ENCODE measurements at places on chromosomes 7 and 10.

DNA sequence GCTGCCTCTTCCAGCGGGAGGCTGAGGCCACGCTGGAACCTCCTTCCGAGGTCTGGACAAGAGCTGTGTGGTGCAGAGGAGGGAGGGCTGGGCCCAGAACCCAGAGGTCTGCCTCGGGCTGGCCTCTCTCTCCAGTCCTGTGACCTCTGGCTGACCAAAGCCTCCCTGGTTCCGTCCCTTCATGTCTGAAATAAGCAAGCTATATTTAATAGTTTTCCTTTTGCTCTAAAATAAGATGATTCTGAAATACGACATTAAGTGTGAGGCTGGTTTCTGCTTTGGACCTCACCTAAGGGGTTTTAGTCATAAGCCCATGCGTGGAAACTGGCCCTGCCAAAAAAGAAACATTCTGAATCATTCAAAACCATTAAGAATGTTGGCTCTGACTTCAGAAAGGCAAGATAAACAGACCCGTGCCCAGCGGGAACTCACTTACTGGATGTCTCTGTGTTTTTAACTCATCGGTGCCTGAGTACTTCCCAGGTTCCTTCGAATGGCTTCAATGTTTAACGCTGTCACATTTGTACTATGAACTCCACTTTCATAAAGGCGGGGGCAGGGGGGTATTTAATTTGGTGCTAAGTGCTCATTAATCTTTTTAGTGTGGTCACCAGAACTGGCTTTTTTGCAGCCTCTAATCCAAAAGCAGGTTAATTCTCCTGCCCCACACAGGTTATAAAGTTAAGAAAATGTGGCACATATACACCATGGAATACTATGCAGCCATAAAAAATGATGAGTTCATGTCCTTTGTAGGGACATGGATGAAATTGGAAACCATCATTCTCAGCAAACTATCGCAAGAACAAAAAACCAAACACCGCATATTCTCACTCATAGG is 157.5 kb upstream of the KLF14 start:
- no peak for DNase-seq

GRCh38 chr7:78777829-78778228 is 675.6 kb downstream of the MAGI2 start:
- no peak for DNase-seq

GRCh38 chr10:121403527-121403926 is 194.7 kb downstream of the FGFR2 start:
- DNase-seq, result no peak

GRCh38 chr7:117071551-117071950 is 118.2 kb downstream of the ST7 start:
- DNase-seq, result no peak

DNA sequence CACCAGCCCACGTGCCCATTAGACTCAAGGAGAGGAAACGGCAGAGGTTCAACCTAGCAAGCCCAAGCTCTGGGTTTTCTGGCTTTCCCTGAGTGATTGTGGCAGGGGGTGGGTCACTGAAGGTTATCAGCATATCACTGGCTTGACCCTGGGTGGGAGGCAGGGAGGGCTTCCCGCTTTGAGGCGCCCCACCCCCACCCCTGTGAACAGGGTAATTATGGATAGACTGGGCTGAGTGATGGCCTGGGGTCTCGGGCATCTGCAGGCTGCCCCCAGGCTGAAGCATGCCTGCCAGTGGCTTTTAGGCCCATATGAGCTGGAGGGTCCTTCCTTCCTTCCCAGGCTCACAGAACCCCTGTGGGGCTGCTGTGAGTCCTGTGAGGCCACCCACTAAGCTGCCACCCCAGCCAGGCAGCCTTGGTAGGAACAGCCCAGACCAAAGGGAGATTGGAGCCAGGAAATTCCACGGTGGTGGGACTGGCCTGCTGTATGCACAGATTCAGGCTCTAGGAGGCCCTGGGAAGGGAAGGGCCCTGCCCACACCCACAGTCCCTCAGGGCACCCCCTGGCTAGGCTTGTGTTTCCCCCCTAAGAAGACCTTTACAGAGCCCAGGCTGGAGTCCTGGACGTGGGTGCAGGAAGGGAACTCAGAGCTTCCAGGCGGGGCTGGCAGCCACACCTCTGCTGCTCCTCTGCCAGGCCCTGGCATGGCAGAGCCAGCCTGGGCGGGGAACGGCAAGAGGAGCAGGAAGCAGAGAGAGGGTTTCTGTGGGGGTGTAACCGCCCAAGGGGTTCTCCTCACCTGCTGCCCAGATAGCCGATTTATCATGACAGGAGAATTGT is 33.1 kb downstream of the GPRIN2 start:
- no peak for DNase-seq

DNA sequence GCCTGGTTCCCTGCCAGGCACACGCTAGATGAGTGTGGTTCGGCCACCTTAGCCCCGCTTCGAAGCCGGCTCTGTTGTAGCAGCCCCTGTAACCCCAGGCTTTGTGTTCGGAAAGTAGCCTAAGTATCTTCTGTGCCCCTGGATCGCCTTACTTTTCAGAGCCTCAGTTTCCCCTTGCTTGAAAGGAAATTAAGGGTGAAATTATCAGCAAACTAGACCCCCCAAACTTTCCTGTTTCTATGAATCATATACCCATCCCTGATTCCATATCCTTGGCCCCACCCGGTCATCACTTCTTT is 312 bp downstream of the PDCD11 start:
- no peak for DNase-seq

- DNase-seq, result no peak
Observed at GRCh38 chr10:13470270-13470669, 58.5 kb downstream of the BEND7 start.

GRCh38 chr10:63267414-63268148 is 134.5 kb downstream of the NRBF2 start:
- DNase-seq, result peak; percentile 53

DNA sequence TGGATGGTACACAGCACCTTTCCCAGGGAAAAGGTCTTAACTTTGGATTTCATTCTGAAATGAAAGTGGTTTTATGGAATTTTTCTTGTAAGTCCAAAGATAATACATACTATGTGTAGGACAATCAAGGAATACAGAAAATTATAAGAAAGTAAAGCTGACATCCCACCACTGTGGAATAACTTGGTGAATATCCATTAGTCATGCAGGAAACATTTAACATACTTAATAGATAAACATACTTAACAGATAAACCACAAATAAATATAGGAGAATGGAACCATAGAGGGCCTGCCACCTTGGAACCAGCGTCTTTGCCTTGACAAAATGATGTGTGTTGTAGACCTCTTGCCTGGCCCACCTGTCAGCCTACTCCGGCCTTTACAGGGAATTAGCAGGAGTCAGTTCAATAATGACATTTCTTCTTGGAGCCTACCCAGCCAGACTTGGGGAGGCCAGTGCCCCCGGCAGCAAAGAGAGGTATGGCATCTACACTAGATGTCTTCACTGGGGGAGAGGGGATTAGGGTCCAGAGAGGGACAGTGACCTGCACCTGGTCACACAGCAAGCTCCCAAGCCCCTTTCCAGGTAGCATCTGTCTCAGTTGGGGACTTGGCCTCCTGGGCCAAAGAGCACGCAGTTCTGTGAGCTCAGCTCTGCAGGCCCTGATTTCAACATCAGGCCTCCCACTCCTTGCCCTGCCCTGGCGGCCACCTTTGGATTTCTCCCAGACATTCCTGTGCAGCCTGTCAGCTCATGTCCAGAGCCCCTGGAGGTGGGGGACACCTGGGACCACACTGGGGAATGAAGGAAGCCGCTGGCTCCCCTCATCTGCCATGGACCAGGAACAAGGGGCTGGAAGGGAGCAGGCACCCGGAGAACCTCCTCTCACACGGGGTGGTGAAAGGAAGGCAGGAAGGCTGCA is 112.6 kb upstream of the PPIF start:
- DNase-seq, result no peak

- DNase-seq, result no peak
Observed at GRCh38 chr10:75253281-75254220, 17.8 kb upstream of the COMTD1 start.

DNA sequence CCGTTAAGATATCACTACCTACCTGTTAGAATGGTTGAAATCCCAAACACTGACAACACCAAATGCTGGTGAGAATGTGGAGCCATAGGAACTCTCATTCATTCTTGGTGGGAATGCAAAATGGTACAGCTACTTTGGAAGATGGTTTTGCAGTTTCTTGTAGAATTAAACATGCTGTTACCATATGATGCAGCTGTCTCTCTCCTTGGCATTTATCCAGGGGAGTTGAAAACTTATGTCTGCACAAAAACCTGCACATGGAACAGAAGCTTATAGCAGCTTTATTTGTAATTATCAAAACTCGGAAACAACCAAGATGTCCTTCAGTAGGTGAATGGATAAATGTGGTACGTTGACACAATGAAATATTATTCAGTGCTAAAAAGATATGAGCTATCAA is 199.5 kb downstream of the BICC1 start:
- DNase-seq, result no peak

GRCh38 chr7:116357781-116358670 is 141.5 kb upstream of the CAV2 start:
- DNase-seq, result peak; percentile 11

DNA sequence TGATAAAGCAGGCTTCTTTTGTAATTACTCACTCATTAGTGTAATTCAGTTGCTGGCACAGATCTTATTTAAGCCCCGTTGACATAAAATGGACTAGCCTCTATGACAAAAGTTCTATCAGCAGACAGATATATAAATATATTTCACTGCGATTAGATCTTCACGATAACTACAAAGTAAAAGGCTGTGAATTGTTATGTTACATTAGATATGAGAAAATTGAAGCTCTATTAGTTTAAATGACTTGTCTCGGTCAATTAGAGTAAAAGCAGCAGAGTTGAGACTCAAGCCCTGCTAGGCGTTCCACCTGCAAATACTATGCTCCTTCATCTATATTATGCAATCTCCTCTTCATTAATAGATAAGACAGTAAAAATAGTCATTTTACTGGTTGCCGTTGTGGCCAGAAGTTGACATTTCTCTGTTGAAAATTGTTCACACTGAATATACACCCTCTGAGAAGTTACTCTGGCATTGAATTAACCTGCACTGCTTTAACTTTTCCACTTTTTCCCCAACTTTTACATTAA is 136.7 kb downstream of the DKK1 start:
- DNase-seq, result no peak

GRCh38 chr10:98340261-98340939 is 72.4 kb upstream of the LOXL4 start:
- no peak for DNase-seq

GRCh38 chr7:114083166-114084001 is 164.6 kb upstream of the PPP1R3A start:
- no peak for DNase-seq

- no peak for DNase-seq
Observed at GRCh38 chr10:100567826-100568225, 32.1 kb downstream of the HIF1AN start.

GRCh38 chr10:31477584-31477983 is 158.6 kb downstream of the ZEB1 start:
- no peak for DNase-seq

GRCh38 chr10:44552726-44553125 is 167.8 kb upstream of the CXCL12 start:
- no peak for DNase-seq
